Stimulated activated CD8-positive, alpha-beta memory T cell treated with anti-CD3 and anti-CD28 coated beads, Interleukin-12 subunit alpha, Interleukin-12 subunit beta, amount 100 ng/mL, for 1 hour (primary cell): ENCODE measurements at places on chromosomes 1 and 21.
A peak's percentile ranks its signal among the peaks of the same experiment; 100 is the strongest.

- no peak for DNase-seq
These were observed 406 bp downstream of the HTR1D start for GRCh38 chr1:23216771-23217420.

- no peak for DNase-seq
These were observed 12.1 kb upstream of the ABL2 start for GRCh38 chr1:179241530-179242097.

DNA sequence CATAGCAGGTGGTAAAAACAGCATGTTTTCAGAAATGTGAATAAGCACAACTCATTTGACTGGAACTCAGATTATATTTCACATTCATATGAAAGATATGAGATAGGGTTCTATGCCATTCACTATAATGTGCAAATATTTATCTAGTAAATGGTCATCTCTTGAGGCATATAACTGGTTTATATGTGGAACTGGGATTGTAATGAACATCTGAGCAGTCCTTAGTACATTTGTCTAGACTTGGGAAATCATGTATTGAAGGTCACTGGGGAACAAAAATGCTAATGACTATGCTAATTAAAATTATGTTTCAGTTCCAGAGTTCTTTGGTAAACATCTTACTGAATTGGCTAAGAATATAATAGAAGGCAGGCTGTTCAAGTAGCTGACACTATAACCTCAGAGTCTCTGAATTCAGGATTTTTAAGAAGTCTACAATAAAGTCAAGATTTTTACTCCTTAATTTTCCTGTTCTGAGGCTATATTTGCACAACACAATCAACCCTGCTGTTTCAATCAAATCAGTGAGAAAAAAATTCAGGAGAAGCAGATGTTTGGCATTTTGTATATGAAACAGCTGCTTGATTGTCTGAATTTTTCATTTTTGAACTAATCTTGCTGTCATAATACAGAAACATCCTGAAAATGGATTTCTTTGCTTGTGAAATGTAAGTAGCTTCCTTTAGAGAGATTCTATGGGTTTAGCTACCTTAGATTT is 244.8 kb upstream of the RGS18 start:
- DNase-seq, result no peak

DNA sequence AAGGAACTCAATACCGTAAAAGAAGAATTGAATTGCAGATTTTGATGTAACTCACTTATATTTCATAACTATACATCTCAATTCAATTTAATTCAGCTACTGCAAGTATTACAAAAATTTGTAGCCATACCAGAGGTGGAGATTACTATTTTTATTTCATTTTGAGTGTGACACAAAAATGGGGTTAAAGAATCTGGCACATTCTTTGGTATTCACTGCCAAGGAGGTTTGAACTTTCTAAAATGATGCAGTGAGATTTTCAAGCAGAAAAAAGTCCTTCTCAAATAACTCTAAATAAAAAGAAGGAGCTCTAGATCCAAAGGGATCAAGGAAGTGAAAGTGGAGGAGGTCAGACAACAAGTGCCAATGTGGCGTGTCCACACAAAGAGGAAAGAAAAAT is 569.0 kb downstream of the DPYD start:
- no peak for DNase-seq

GRCh38 chr1:65717815-65718454 is 74.8 kb upstream of the PDE4B start:
- no peak for DNase-seq

DNA sequence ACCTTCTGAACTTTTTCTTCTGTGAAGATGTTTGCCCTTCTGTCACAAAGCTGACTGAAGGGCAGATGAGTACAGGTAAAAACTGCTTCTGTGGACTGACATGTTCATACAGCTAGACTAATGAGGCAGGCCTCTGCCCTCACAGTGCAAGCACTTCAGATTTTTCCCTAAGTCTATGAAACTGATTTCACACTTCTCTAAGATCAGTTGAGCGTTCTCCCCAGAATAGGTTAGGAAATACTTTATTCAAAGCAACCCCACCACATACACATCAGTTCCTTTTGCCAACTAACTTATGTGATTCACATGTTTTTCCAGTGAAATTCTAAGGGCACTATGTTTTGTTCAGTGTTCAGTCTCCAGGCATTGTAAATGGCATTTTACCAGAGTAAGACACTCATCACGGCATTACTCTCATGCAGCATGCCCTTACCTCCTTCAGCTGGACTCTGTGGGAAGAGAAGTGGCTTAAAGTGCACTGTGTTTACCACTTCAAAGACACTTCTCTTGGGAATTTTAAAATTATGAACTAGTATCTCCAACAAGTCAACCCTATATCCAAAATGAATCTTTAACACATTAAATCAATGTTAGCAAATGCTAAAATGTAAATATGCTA is 5.4 kb upstream of the PSMG1 start:
- no peak for DNase-seq

DNA sequence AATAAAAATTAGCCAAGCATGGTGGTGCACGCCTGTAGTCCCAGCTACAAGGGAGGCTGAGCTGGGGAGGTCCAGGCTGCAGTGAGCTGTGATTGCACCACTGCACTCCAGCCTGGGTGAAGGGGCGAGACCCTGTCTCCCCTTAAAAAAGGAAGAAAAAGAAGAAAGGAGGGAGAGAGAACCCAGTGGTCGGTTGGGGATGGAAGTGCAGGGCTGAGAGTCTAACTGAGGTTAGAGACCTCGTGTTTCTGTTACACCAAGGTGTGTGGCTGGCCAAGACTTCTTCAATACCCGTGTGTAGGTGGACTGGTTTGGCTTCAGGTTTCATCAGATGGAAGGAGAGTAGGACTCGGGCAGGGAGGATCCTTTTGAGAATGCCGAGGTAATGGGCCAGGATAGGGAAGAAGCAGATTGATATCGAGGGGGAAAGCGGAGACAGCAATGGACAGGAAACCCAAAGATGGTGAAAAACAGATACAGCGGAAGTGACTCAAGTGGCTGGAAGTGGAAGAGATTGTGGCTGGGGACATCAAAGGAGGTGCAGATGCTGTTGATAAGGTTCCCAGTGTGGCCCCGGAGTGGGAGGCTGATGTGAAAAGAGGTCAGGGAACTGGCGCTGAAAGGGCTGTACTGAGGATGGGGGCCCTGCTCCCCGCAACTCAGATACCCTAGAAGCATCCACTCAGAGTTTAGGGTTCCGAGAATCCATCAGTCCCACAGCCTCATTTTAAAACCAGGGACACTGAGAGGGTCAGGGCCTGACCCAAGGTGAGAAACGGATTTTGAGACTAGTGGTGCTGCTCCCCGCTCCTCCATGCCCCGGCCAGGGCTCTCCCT is 681 bp upstream of the UBXN10 start:
- DNase-seq, result peak; percentile 33

DNA sequence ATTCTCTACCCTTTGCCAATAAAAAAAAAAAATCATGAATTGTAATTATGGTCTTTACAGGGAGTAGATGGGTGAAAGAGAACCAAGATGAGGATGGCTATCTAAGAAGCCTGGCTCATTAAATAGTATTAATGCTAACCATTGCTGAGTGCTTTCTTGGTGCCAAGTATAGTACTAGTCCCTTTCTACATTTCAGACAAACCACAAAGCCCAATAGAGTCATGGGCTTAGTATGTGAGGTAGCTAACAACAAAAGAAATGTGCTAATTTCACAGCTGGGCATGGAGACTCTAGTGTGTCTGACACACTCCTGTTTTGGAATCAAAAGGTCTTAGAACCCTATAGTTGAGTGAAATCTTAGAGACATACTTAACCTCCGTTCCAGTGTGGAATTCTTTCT is 84.5 kb upstream of the ESRRG start:
- DNase-seq, result no peak

DNA sequence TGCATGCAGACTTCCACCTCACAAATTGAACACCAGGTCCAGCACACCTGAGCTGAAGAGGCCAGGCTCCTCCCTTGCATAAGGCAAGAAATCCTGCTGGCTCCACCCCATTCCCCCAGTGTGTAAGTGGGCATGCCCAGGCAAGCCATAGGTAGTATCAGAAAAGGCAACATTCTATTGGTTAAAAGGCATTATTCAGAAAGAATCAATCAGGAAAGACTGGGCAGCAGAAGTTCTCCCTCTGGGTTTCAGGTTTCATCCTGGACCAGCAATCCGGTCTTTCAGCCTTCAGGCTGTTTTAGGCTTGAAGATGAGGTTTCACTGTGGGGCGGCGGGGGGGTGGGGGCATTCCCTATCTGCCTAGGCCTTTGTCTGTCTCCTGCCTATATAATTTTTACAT is 42.0 kb upstream of the LHX8 start:
- no peak for DNase-seq

DNA sequence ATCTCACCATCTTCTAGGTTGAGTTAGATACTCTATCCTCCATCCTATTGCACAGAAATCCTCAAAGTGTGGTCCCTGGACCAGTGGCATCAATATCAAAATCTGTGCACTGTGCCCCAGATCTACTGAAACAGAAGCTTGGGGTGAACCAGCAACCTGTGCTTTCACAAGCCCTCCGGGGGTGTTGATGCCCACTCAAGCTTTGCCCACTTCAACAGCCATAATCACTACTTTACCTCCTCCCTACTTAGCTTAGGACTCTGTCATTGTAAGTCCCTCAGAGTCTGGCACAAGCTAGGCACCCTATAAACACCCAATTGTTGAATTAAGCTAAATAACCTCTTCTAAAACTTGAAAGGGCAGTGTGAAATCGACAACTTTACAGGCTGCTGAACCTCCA is 144.2 kb upstream of the SOD1 start:
- DNase-seq, result no peak
